ENCODE measurements at places on chromosomes 7 and 10.

- H3K36me3 ChIP-seq = no peaks in the 10 kb centered on the region
- no peak for DNase-seq
- no peaks in the 10 kb centered on the region for H3K27me3 ChIP-seq
Measured at GRCh38 chr10:86708783-86709380, 40.6 kb downstream of the LDB3 start.

DNA sequence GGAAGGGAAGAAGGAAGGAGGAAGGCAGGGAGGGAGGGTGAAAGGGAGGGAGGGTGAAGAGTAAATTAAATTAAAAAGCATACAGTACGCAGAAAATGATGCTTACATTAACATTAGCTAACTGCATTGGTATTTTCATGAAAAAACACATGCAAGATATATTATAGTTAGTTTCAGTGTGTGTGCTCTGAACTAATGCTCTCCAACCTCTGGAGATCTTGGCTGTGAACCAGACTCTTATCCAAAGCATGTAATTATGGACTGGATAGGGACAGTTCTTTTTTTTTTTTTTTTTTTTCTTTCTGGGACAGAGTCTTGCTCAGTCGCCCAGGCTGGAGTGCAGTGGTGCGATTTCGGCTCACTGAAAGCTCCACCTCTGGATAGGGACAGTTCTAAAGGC lies 357.0 kb downstream of the FRMD4A start:
- no peak overlapping the region for H3K4me3 ChIP-seq
- H3K36me3 ChIP-seq = no peaks in the 10 kb centered on the region
- no peak for DNase-seq
- 0 out of 2 replicates have a peak, but pooled peaks cover 8% of the 10 kb centered on the region for H3K4me1 ChIP-seq
- no peak overlapping the region for H3K27ac ChIP-seq

GRCh38 chr7:2084331-2084730 lies 148.4 kb downstream of the MAD1L1 start:
- no peaks in the 10 kb centered on the region for H3K4me1 ChIP-seq
- DNase-seq = no peak
- H3K27ac ChIP-seq = no peak overlapping the region
- no peak overlapping the region for H3K4me3 ChIP-seq

DNA sequence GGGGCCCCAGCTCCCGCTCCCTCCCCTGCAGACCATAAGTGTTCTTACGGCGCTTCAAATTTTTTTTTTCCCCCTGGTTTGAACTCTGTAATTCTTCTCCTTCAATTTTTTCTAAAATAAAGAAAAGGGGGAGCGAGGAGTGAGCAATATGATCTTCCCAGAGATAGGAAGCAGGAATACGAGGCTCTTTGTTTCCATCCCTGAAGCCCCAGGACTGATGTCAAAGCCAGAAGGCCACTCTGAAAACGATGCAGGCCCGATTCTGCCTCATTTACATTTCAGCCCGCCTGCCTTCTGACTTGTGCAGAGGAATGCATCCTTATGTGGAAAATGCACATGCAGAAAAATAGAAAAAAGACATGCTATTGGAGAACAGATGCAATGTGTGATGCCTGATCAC lies 401.5 kb upstream of the MKI67 start:
- H3K4me3 ChIP-seq = no peak overlapping the region
- no peaks in the 10 kb centered on the region for H3K36me3 ChIP-seq
- peaks cover 25% of the 10 kb centered on the region for H3K27me3 ChIP-seq

DNA sequence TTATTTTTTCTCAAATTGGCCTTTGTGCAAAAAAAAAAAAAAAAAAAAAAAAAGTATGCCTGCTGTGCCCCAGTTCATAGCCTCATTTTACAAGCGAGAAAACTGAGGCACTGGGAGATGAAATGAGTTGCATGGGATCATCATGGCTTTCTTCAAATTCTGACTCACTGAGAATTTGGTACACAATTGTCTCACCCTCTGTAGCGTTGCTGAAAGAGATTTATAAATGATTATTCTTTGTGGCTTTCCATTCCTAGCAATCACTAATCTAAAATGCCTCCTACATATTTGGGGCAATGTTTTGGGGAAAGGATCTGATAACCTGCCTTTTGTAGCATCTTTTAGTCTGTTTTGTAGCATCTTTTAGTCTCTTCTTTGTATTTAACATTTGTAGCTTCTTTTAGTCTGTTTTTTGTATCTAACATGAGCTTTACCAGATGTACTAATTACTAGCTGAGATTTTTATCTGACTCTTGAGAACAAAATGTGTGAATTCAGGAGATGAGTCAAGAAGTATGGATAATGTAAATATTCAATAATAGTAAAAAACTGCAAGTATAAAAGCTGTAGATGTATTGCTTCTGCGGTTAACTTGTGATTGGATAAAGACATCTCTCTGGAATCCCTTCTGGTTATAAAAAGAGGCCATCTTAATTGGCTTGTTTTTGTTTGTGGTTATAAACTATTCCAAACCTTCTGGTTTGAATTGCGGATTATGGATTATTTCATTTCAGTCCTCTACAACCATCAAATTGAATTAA lies 161.4 kb downstream of the ARID5B start:
- H3K4me3 ChIP-seq = no peak overlapping the region
- no peak overlapping the region for H3K27ac ChIP-seq

DNA sequence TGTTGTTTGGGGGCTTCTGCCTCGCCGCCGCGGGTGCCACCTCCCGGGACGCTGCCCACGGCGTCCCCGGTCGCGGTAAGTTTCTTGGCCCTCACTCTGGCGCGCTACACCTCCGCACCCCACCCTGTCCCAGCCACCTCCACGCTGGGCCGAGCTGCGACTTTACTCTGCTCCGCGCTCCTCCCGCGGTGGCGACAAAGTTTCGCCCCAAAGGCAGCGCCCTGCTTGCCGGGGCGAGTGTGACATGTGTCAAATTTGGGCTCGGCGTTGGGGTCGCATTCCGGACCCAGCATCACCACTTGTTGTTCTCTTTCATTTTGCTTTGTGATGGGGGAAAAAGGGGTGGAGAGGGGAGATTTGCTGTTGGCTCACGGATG lies 167.7 kb upstream of the PPP1R3A start:
- no peaks in the 10 kb centered on the region for H3K36me3 ChIP-seq
- H3K4me3 ChIP-seq = peak overlapping the region; percentile 67
- peaks cover 63% of the 10 kb centered on the region for H3K27me3 ChIP-seq
- no peak overlapping the region for H3K27ac ChIP-seq

DNA sequence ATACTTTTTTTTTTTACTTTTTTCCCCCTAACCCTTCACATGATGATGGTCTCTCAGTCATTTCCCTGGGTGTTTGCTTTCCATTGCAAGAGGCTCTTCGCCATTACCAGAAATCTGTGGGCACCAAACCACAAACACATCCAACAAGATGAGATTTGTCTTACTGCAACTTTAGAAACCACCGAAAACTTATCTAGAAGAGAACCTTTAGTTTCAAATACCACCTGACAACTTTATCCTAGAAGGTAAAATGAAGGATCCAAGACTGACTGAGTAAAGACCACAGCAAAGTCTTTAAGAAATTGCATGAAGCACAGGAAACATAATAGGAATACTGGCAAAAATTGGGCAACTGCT lies 363.3 kb upstream of the MBL2 start:
- no peaks in the 10 kb centered on the region for H3K36me3 ChIP-seq
- 0 out of 2 replicates have a peak, but pooled peaks cover 4% of the 10 kb centered on the region for H3K27me3 ChIP-seq
- no peak for DNase-seq

- no peak overlapping the region for H3K4me3 ChIP-seq
- H3K27me3 ChIP-seq = no peaks in the 10 kb centered on the region
- DNase-seq = no peak
- H3K36me3 ChIP-seq = no peaks in the 10 kb centered on the region
- H3K27ac ChIP-seq = no peak overlapping the region
- peaks cover 3% of the 10 kb centered on the region for H3K4me1 ChIP-seq
Measured at GRCh38 chr10:3203016-3203811, 30.6 kb upstream of the PITRM1 start.

DNA sequence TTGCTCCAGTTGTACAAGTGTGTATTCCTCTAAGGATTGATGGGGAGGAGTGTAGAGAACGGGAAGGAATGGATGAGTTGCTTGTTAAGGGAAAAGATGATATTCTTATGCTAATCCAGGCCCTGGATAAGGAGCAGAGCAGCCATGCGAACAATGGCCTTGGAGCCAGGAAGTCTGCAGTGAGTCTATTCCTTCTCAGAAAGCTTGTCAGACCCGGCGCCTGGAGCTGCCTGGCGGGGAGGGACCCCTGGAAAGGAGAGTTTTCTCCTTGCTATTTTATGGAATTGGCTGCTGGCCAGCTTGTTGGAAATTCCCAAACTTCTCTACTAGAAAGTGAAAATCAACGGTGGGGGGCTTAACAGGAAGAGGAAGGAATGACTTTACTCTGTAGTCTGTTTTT lies 89.1 kb downstream of the MMRN2 start:
- no peaks in the 10 kb centered on the region for H3K36me3 ChIP-seq
- H3K4me3 ChIP-seq = no peak overlapping the region
- H3K27me3 ChIP-seq = no peaks in the 10 kb centered on the region
- DNase-seq = no peak
- no peak overlapping the region for H3K27ac ChIP-seq
- no peaks in the 10 kb centered on the region for H3K4me1 ChIP-seq

GRCh38 chr7:15781944-15782343 lies 95.5 kb upstream of the MEOX2 start:
- no peak for DNase-seq
- no peaks in the 10 kb centered on the region for H3K27me3 ChIP-seq
- H3K4me1 ChIP-seq = no peaks in the 10 kb centered on the region
- no peaks in the 10 kb centered on the region for H3K36me3 ChIP-seq

GRCh38 chr7:20952916-20953315 lies 166.2 kb upstream of the SP8 start:
- H3K27me3 ChIP-seq = peaks cover 25% of the 10 kb centered on the region
- no peaks in the 10 kb centered on the region for H3K4me1 ChIP-seq
- no peak overlapping the region for H3K27ac ChIP-seq
- DNase-seq = no peak
- H3K36me3 ChIP-seq = no peaks in the 10 kb centered on the region

DNA sequence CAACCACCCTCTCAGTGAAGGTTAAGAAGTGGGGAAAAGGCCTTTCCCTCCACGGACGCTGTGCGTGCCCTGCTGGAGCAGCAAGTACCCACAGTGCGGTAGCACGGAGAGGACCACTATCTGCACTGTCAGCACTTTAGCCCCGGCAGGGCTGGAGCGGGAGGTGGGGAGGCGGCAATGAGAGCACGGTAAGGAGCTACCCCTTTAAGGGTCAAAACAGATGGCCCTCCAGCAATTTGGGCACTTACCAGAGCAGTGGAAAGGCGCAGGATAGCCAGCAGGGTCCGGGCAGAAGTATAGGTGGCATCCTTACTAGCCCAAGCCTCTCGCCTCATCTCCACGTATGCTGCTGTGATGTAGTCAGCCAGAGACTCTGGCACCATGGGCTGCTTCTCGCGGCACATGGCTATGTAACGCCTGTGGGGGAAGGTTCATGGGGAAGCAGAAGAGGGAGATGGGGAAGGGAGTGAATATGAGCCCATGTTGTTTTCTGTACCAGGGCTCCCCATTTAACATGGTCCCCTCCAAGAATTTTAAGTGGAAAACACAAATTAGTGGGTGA lies 5.2 kb downstream of the COPS6 start:
- DNase-seq = no peak
- H3K4me1 ChIP-seq = peaks cover 8% of the 10 kb centered on the region
- no peaks in the 10 kb centered on the region for H3K27me3 ChIP-seq
- no peak overlapping the region for H3K4me3 ChIP-seq
- peaks cover 73% of the 10 kb centered on the region for H3K36me3 ChIP-seq

GRCh38 chr7:84274029-84274638 lies 79.5 kb upstream of the SEMA3A start:
- H3K27ac ChIP-seq = no peak overlapping the region
- no peak overlapping the region for H3K4me3 ChIP-seq
- no peaks in the 10 kb centered on the region for H3K36me3 ChIP-seq
- no peak for DNase-seq
- no peaks in the 10 kb centered on the region for H3K27me3 ChIP-seq

DNA sequence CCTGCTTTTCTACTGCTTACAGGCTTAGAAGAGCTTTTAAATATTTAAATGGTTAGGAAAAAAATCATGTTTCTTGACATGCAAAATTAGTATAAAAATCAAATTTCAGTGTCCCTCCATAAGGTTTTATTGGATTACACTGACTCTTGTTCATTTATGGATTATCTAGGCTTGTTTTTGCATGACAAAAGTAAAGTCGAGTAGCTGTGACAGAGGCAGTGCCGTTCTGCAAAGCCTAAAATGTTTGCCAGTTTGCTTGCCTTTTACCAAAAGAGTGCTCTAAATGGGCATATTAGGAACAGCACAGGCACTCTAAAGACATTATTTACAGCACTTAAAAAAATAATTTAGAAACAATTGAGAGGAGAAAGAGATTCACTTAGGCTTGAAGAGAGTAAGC lies 139.6 kb downstream of the TSPAN12 start:
- no peak for DNase-seq
- no peaks in the 10 kb centered on the region for H3K27me3 ChIP-seq
- H3K4me3 ChIP-seq = no peak overlapping the region
- no peaks in the 10 kb centered on the region for H3K36me3 ChIP-seq
- no peak overlapping the region for H3K27ac ChIP-seq

- no peak overlapping the region for H3K4me3 ChIP-seq
- DNase-seq = no peak
- H3K4me1 ChIP-seq = peaks cover 2% of the 10 kb centered on the region
- no peaks in the 10 kb centered on the region for H3K27me3 ChIP-seq
Measured at GRCh38 chr7:34832020-34832419, 174.0 kb downstream of the NPSR1 start.

GRCh38 chr7:99628471-99629465 lies 12.0 kb downstream of the ZSCAN25 start:
- H3K4me3 ChIP-seq = no peak overlapping the region
- no peak for DNase-seq
- H3K36me3 ChIP-seq = peaks cover 36% of the 10 kb centered on the region
- no peaks in the 10 kb centered on the region for H3K27me3 ChIP-seq
- H3K27ac ChIP-seq = no peak overlapping the region
- no peaks in the 10 kb centered on the region for H3K4me1 ChIP-seq

GRCh38 chr7:25311346-25311745 lies 83.1 kb upstream of the NPVF start:
- DNase-seq = peak; percentile 38
- H3K27ac ChIP-seq = no peak overlapping the region
- no peak overlapping the region for H3K4me3 ChIP-seq
- H3K27me3 ChIP-seq = peaks cover 66% of the 10 kb centered on the region
- H3K4me1 ChIP-seq = no peaks in the 10 kb centered on the region

GRCh38 chr10:24618401-24618800 lies 105.3 kb downstream of the ARHGAP21 start:
- peaks cover 35% of the 10 kb centered on the region for H3K4me1 ChIP-seq
- no peaks in the 10 kb centered on the region for H3K27me3 ChIP-seq
- no peaks in the 10 kb centered on the region for H3K36me3 ChIP-seq

- no peaks in the 10 kb centered on the region for H3K4me1 ChIP-seq
- DNase-seq = no peak
- no peaks in the 10 kb centered on the region for H3K27me3 ChIP-seq
- H3K27ac ChIP-seq = no peak overlapping the region
- no peak overlapping the region for H3K4me3 ChIP-seq
- no peaks in the 10 kb centered on the region for H3K36me3 ChIP-seq
Measured at GRCh38 chr7:116820149-116820548, 42.2 kb upstream of the CAPZA2 start.

Measured in PC-3 (cell line).